ENCODE measurements at places on chromosomes 6 and 20. TPM values are rescaled to one million over a fixed set of nuclear protein-coding genes. Genes with fewer than 3 reads are reported as not detected.

Gene LAMA2
- total RNA-seq, result 0.48 TPM

Gene KIFC1
- total RNA-seq, result 44.4 TPM

Gene SYNJ2
- 45.9 TPM for total RNA-seq

Gene MCHR2
- not detected for total RNA-seq

Gene TNXB
- 0.85 TPM for total RNA-seq

Gene TFAP2C
- 14.6 TPM for total RNA-seq

Gene IRF4
- 0.24 TPM for total RNA-seq

Gene TNNC2
- total RNA-seq, result 0.12 TPM

Gene FILIP1
- total RNA-seq, result 0.40 TPM

Gene LRRN4
- total RNA-seq, result not detected

Gene COL9A3
- 0.54 TPM for total RNA-seq

Gene CLIC1
- 454 TPM for total RNA-seq

Gene GJA10
- not detected for total RNA-seq

Gene PSORS1C2
- total RNA-seq, result not detected

Gene MAPK13
- total RNA-seq, result 0.48 TPM

Gene TP53TG5
- not detected for total RNA-seq

Gene CLIC5
- total RNA-seq, result not detected

Gene HLA-DRB5
- not detected for total RNA-seq

Gene SNAI1
- total RNA-seq, result 7.4 TPM

Data from A549 treated with dexamethasone at 1 μM for 4 hours (cell line).